COLO829 (cell line): ENCODE measurements at places on chromosomes 16 and 17.
A peak's percentile ranks its signal among the peaks of the same experiment; 100 is the strongest.

DNA sequence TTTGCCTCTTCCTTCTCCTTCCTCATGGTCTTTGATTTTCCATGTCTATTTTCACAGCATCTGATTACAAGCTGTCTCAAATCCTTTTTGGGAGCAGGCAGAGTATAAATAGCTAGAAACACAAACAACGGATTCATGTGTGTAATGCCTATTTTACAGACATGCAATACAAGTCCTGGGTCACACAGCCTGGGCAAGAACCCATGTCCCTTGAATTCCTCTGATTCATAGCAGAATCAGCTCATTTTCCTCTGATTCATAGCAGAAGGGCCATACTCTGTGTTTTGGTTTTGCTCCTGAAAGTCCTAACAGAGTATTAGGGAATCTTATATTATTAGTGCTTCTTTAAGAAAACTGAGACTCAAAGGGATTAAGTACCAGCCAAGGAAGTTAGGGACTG lies 71.3 kb downstream of the IRX5 start:
- no peak for DNase-seq

GRCh38 chr16:1832838-1833454 lies 5.9 kb downstream of the FAHD1 start:
- DNase-seq: no peak

DNA sequence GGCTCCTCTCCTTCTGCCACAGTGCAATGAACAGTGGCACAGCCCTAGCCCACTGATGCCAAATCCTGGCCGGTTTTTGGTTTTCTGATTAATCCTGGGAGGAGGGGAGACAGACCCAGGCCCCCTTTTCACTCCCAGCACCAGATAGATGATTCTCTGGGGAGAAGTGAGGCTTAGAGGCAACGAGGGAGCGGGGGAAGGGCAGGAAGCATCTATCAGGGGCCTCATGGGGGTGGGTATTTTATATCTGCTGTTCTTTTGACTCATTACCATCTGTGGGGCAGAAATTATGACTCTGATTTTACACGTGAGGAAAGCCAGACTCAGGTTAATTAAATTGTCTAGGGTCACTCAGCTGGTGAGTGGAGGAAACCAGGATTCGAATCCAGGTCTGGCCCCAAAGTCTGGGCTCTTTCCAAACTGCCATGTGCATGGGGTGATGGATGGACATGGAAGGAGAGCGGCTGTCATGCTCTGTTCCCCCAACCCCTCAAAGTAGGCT lies 79.4 kb downstream of the MRM1 start:
- no peak for DNase-seq

- no peak for DNase-seq
These were observed 87.1 kb downstream of the USP22 start for GRCh38 chr17:20955427-20956323.

DNA sequence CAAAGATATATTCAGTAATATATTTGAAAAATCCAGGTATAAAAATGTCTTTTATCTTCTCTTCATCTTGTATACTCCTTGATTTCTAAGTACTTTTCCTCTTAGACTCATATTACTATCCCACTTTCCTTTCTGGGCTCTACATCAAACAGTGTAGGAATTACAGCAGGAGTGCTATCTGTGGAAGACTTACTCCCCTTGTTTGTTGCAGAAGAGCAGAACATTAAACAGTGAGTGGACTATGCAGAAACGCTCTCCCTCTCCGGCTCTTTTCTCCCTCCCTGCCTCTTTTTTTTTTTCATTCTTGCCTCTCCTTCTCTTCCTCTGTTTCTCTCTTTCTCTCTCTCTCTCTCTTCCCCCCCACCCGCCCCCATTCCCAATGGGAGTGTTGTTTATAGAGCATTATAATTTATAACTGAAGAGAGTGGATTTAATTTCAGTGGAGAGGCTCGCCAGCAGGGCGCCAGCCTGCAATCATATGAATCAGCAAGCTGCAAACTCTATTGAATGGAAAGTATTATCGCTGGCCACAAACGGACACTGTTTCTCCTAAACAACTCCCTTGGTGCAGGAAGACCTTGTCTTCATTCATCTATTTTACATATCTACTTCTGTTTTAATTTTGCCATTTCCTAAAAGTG lies 242.3 kb upstream of the TBX2 start:
- peak; percentile 90 for DNase-seq

DNA sequence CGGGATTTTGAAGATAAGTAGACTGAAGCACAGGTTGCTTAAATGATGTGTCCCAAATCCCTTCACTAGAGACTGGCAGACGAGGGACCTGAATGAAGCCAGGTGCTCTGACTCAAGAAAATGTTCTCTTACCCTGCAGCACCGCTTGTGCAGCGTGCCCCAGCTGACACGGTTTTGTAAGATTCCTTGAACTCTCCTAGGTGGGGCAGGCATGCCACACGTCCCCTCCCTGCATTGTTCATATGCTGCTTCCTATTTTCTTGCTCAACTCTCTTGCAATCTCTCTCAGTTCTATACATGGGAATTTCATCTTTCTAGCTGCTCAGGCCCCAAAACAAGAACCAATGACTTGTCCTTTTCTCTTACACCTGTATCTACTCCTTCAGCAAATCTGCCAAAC lies 22.1 kb upstream of the HNF1B start:
- DNase-seq: no peak

DNA sequence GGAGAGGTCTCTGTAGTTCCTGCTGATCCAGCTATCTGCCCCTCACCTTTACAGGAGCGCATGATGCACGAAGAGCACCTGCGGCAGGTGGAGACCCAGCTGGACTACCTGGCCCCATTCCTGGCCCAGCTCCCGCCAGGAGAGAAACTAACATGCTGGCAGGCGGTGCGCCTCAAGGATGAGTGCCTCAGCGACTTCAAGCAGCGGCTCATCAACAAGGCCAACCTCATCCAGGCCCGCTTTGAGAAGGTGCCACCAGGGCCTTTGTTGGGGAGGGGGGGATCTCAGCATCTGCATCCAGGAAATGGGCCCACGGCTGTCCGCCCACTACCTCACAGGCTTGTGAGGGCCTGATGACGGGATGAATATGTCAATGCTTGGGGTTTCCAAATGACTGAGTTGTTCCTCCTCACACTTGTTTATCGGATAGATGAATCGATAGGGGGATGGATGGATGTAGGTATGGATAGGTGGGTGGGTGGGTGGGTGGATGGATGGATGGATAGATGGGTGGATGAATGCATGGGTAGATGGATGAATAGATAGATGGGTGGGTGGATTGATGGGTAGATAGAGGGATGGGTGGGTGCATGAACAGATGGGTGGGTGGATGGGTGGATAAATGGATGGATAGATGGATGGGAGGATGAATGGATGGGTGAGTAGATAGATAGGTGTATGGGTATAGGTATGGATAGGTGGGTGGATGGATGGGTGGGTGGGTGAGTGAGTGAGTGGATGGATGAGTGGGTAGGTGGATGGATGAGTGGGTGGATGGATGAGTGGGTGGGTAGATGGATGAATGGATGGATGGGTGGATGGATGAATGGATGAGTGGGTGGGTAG lies 7.0 kb upstream of the KATNB1 start:
- DNase-seq: no peak

DNA sequence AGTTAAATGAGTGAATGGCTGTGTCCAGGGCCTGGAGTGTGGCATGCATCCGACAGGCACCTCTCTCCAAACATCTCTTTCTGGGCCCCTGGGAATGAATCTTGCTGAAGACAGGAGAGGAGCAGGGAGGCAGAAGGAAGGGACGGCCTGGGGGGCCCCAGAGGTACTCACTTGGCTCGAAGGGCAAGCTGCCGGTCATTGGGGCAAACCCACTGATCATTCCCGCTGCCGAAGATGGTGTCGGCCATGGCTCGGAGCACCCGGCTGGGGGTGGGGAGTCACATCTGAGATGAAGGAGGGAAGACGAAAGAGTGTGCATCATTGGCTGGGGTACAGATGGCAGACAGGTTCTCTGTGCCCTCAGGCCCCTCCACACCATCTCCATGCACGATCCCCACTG lies 25.3 kb downstream of the RPH3AL start:
- no peak for DNase-seq

GRCh38 chr16:53534206-53534605 lies 31.2 kb upstream of the AKTIP start:
- DNase-seq: no peak

DNA sequence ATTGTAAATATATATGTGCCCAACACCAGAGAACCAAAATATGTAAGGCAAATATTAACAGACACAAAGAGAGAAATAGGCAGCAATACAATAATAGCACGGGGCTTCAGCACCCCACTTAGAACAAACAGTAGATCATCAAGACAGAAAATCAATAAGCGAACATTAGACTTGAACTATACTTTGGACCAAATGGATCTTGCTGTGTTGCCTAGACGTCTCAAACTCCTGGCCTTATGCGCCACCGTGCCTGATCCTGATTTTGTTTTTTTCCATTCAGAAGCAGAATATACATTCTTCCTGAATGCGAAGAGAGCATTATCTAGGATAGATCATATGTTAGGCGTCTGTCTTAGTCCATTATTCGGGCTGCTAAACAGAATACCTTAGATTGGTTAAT lies 41.9 kb upstream of the CDYL2 start:
- DNase-seq: no peak

GRCh38 chr16:64880994-64881393 lies 240.9 kb downstream of the CDH11 start:
- no peak for DNase-seq

DNA sequence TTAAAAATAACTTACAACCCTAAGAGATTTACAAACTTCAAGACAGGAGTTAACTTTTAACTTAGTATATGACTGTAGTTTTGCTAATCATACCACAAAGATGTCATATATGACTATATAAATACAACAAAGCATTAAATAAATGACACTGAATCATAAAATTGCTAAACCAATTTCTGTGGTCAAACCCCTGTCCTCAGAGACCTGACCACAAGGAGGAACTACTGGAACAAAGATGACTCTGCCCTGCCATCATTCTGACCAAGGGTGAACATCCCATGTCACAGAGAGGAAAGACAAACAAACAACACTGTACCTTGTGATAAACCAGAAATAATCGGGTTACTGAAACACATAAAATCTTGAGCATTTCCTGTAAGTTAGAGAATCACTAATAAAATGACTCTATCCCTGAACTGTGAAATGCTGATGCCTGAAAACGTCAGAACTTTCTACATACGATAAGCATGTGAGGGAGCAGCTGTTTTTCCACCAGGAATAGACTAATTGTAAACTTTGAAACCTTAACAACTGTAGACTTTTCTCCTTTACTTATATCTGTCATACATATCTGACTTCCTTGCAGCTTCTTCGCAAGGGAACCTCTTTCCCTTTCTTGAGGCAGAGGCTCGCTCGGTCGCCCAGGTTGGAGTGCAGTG lies 47.9 kb downstream of the WDR59 start:
- DNase-seq: peak; percentile 3

GRCh38 chr17:50935996-50936266 lies 69.8 kb upstream of the TOB1 start:
- DNase-seq: no peak

GRCh38 chr17:6639586-6640535 lies 650 bp downstream of the KIAA0753 start:
- DNase-seq: no peak

GRCh38 chr17:54899721-54900456 lies 763 bp upstream of the TOM1L1 start:
- DNase-seq: no peak

DNA sequence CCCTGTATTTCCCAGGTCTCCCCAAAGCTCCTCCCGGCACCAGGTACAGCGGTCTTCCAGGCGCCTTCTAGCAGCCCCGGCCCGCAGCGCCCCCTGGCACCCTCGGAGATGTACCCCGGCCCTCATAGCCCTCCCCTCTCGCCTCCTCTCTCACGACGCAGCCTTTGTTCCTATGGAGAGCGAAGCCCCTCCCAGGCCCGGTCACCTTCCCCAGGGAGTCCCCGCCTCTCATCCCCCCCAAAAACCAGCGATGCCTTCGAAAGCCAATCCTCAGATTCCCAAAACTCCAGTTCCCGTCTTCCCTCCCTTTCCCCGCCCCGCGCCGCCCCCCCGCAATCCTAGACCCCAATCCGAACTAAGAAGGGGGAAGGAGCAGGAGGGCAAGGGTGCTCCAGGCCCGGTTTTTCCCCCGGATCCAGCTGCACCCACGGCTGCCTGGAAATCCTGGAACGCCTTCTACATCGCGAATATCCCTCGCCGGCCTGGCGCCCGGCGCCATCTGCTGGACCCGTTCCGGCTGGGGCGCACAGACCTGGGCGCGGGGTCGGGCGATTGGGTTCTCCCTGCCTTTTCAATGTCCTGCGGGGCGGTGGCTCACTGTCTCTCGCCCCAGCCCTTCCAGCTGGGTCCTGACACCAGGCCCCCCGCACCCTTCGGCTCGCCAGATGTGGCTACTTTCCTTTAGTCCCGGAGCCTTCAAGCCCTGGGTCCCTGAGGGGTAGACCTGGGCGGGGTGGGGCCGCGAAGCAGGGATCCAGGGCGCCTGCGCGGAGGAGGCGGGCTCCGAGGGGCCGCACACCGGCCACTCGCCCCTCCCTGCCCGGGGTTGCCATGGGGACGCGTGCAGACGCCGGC lies at the start of gene DNAH2:
TSS of gene DNAH2 (plus strand) at position 844 of the 855 bp plus-strand sequence. CDS start 1,991 bp downstream, outside the sequence.
- peak; percentile 76 for DNase-seq

DNA sequence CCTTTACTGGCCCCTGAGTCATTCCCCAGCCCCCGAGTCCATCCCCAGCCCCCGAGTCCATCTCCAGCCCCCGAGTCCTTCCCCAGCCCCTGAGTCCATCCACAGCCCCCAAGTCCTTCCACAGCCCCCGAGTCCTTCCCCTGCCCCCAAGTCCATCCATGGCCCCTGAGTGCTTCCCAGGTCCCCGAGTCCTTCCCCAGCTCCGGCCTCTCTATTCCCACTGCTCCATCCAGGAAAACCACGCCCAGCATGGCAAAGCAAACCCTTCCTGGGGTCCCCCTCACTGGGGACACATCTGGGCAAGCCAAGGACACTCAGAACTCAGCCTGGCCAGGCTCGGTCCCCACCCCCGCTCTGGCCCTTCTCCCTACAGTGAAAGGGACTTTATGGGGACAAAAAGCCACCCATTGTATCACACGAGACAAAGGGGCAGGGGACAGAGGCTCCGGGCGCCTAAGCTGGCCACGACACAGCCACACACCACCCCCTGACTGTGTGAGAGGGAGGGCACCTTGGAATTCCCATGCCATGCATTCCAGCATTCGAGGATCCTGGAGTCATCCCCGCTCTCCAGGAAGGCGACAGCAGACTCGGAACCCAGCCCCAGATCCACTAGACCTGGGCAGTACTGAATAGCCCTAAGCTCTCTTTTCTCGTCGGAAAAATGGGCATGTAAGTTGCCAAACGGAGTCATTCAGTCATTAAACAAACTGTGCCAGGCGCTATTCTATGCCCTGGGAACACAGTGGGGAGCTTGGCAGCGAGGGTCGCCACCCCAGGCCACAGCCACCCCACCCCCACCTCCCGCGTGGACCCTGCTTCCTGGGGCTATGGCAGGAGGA lies 14.0 kb downstream of the PLLP start:
- no peak for DNase-seq

DNA sequence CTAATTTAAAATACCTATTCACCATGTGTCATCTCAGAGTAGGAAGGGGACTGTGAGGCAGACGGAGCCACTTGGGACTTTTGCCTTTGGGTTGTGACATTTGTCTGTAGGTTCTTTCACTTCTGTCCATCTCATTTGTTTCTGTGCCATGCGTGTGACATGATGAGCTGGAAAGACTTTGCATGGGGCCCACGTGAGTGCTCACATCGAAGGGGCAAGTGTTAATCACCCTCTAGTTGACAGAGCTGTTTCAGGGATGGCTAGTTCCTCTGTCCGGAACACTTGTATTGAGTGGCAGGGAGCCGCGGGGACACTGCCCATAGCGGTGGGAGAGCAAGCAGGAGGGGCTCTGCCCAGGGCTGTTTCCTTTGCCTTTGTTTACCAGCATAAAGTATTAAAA lies 112.0 kb downstream of the RPTOR start:
- DNase-seq: peak; percentile 44
